ENCODE measurements at places on chromosomes 5 and 9.
A peak's percentile ranks its signal among the peaks of the same experiment; 100 is the strongest.

- no peak for DNase-seq
Observed at GRCh38 chr5:114007678-114008077, 354.2 kb upstream of the KCNN2 start.

GRCh38 chr9:110880189-110880588 is 158.1 kb downstream of the LPAR1 start:
- DNase-seq = no peak

DNA sequence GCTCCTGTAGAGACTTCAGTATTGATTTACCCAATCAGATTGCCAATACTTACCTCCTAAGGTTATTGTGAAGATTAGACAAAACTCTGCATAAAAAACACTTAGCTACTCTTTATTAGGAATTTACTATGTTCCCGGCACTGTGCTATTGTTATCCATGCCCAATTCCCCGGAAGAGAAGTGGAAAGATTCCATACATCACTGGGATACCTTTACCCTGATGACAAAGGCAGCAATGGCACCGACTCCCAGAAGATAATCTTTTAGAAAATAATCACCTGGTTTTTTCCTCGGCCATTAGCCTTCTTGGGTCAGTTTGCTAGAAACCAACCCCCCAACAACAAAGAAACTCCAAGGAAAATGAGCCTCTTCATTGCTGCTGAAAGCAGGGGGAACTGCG is 226.0 kb downstream of the SNX18 start:
- no peak for DNase-seq

- DNase-seq = no peak
Observed at GRCh38 chr9:71690689-71691435, 77.5 kb downstream of the CEMIP2 start.

DNA sequence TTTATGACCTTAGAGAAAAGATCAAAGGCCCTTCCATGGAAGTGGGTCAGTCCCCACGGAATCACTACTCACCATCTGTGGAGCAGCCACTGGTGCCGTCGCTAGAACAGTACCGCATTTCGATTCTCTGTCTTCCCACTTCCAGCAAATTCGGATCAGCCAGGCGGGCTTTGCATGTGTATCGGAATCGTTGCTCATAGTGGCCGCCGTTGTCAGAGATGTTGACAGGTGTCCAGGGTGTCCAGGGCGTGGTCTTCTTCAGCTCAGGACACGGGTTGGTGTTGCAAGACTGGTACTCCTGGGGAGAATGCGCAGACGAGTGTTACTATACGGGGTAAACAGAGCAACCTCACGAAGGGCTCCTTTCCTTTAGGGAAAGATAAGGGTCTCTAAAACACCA is 479.5 kb downstream of the SEMA5A start:
- no peak for DNase-seq

GRCh38 chr5:8689773-8690172 is 820.8 kb downstream of the MTRR start:
- no peak for DNase-seq

DNA sequence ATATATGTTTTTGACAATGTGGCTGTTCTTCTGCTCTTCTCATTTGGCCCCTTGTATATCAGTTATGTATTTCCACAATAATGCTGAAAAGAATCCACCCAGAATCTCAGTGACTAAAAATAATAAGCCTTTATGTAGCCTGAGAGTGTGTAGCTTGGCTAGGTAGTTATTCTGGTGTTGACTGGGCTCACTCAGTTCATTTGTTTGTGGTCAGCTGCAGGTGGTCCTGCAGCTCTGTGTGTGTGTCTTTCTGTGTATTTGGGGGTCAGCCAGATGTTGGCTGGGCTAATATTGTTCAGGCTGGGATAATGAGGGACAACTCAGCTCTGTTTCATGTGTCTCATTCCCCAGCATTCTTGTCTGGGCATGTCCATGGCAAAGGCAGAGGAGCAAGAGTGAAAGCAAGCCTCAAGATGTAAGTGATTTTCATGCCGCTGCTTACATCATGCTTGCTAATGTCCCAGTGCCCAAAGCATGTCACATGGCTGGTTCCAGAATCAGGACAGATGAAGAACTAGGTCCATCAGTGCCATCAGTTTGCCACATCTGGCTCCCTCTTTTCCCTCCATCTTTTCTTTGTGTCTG is 162.8 kb downstream of the KCTD16 start:
- DNase-seq = no peak

DNA sequence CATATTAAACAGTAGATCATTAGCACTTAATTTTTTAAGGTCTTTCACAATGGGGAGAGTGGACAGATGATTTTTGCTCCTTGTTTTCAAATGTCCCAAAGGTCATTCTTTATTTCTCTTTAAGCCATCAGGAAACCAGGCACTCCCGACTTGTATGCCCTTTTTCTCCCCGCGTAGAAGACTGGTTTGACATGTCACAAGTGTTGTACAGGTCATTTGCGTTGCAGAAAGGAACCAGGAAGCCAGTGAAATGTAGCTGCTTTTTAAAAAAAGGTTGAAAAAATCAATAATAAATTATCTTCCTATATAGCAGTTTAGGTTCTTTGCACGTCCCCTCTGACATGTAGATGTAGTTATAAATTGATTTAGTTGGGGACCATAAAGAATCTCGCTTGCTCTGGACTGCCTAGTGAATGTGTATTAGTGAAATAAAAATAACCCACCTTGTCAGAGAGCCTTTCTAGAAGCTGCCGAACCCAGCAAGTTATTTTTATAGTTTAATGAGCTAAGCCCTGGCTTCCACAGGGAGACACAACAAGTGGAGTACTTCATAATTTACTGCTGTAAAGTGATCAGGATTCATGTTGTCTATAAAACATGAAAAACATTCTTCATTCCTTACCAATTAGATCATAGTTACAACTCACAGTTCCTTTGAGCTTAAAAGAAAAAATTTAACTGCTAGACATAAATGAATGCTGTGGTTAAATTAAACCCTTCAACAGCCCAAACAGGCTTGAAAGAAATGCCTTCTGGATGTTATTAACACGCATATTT is 404.6 kb downstream of the CSNK1G3 start:
- no peak for DNase-seq

- DNase-seq = no peak
Observed at GRCh38 chr9:15416880-15417279, 5.8 kb upstream of the SNAPC3 start.

- no peak for DNase-seq
Observed at GRCh38 chr5:33048315-33048714, 337.2 kb downstream of the NPR3 start.

DNA sequence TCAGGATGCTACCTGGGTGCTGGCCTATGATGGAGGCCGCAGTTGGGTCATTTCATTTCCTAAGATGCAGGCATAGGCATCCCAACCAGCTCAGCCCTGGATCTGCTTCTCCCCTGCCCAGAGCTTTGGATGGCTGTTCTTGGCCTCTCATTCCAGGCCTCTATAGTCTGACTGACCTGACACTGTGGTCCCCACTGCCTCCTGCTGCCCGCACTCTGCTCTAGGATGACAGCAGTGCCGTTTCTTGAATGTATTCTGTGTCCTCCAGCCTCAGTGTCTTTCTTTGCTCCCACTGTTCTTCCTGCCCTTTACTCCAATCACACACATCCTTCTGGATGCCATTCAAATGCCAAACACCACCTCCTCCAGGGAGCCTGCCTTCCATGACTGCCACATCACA is 235.7 kb downstream of the HSPA4 start:
- peak; percentile 6 for DNase-seq

DNA sequence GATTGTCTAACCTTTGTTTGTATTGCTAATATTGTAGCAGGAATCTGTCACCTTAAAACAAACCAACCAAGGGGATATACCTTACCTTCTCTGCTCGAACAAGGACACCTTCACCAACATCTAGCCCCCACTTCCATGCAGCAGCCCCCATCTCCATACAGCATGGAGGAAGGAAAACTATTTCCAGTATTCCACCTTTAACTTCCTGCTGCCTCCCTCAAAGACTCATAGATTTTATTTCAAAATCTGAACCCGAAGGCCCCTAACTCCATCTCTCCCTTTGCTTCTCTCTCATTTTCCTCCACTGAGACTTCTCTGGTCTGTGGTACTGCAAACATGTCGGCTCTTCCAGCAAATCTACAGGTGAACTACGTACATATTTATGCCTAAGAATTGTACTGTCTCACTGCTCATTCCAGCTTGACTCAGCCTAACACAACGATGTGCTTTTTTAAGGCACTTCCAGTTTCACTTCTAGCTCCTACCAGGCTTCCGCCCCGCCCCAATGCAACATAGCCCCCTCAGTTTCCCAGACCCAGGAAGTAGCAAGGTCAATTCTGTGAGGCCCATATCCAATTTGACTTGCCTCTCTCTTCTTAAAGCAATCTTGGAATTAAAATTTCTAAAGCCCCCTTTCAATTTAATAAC is 70.7 kb upstream of the RNF38 start:
- DNase-seq = no peak

GRCh38 chr5:17625686-17626085 is 6.2 kb upstream of the TAF11L13 start:
- DNase-seq = no peak

DNA sequence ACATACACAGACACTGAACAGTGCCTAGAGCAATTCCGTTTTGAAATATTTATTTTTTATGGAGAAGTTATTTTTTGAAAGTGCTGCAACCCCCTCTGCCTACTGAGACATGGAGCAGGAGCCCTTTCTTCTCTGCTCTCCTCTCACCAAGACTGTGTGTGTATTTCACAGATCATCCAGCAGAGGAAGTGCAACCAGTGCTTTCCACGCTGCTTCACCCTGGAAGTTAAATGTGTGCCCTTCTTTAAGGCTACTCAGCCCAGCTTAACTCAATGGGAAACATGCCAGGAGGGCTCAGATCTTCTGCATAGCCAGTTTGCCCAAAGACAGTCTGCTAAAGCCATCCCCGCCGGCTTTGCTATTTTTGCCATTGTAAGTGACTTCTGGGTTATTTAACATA is 606.3 kb downstream of the TLE1 start:
- peak; percentile 4 for DNase-seq

DNA sequence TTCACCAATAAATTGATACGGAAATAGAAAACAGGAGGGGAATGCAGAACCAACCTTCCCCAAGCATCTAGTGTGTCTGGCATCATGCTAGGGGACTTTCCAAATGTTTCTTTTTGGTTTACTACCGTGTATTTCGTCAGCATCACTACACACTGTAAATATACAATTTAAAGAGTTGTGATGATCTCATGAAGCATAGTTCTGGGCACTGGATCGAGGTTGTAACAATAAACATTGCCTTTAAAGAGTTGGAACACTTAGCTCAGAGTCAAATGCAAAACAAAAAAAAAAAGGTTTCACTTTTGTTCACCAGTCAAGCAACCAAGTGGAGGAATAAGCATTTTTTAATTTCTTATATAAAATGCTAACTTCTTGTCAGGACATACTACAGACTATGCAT is 2.9 kb upstream of the SCAI start:
- DNase-seq = no peak

- DNase-seq = no peak
Observed at GRCh38 chr9:124022201-124023121, 10.9 kb downstream of the LHX2 start.

- peak; percentile 40 for DNase-seq
Observed at GRCh38 chr9:557601-558201, 283.8 kb upstream of the DMRT1 start.

GRCh38 chr9:78368236-78368635 is 71.3 kb downstream of the PSAT1 start:
- DNase-seq = no peak

- DNase-seq = no peak
Observed at GRCh38 chr9:37061768-37062167, 27.7 kb upstream of the PAX5 start.

DNA sequence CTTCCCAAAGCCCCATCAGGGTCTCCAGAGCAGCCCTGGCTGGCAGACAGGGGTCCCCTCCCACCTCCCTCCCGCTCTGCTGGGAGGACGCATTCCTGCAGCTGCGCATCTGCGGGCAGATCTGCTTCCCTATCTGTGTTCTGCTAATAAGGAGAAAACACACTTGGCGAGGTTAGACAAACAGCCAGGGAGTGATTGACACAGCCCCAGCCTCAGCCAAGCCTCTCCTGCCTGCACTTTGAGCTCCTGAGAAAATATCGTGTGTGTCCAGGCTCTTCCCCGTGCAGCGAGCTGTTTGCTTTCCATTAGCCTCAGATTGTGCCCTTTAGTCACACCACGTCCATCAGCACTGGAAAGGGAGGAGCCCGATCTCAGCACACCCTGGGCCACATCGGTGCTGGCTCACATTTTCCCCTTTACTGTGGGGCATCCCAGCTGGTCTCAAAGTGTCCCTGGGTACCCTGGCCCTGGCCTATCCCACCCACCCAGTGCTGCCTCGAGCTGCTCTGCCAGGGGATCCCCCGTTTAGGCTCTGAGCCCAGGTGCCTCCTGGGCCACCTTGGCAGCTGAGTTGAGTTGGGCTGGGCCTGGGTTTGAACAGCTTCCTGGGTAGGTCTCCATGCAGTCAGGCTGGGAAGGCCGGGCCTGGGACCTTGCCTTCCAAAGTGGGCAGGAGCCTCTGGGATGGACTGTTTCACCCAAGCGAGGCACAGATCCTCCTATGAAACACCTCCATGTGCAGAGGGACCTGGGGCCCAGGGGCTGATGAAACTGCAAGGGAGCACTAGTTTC is 61.1 kb downstream of the BARX1 start:
- no peak for DNase-seq

- peak; percentile 89 for DNase-seq
Observed at GRCh38 chr9:136542241-136543040, 3.4 kb downstream of the NOTCH1 start.

DNA sequence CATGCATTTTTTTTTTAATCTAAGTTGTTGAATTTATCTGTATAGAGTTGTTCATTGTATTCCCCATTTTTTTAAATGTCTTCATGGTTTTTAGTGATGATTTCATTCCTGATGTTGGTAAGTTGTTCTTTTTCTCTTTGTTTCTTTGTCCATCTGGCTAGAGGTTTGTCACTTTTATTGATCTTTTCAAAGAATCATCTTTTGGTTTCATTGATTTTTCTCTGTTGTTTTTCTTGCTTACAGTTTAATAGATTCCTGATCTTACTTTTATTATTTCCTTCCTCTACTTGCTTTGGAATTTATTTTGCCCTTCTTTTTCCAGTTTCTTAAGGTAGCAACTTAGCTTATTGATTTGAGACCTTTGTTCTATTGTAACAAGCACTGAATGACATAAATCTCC is 114.2 kb downstream of the AOPEP start:
- no peak for DNase-seq

- DNase-seq = no peak
Observed at GRCh38 chr5:103441523-103441922, 121.1 kb downstream of the NUDT12 start.

- DNase-seq = no peak
Observed at GRCh38 chr5:169325273-169325672, 24.3 kb upstream of the SLIT3 start.

GRCh38 chr9:124251605-124252378 is 6.0 kb upstream of the NEK6 start:
- no peak for DNase-seq

GRCh38 chr9:8750639-8751051 is 951.1 kb upstream of the DMAC1 start:
- no peak for DNase-seq

GRCh38 chr5:139105621-139106071 is 92.5 kb downstream of the SIL1 start:
- peak; percentile 23 for DNase-seq

GRCh38 chr5:138611678-138612218 is 36.5 kb upstream of the HSPA9 start:
- DNase-seq = no peak

- DNase-seq = no peak
Observed at GRCh38 chr5:57267805-57268204, 93.9 kb downstream of the GPBP1 start.

All from neuronal stem cell (in vitro differentiated cells).